NCI-H1048 (cell line): ENCODE measurements at places on chromosomes 1 and 21.

DNA sequence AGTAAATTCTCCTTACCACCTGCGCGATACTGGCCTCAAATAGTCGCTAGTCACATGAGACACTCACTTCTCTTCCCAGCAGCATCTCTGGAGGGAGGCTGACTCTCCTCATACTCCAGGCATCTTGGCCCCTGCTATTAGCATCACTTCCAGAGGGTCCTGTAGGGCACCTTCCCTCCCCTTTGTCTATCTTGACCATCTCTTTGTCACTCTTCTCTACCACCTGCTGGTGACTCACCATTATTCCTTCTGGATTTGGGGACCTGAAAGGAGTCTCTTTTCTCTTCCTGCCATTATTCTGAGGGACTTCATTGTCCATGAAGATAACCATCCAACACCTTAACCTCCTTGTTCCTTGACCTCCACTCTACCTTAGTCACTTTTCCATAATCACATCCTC, 31.7 kb upstream of the GPR37L1 start:
- no peak for DNase-seq

DNA sequence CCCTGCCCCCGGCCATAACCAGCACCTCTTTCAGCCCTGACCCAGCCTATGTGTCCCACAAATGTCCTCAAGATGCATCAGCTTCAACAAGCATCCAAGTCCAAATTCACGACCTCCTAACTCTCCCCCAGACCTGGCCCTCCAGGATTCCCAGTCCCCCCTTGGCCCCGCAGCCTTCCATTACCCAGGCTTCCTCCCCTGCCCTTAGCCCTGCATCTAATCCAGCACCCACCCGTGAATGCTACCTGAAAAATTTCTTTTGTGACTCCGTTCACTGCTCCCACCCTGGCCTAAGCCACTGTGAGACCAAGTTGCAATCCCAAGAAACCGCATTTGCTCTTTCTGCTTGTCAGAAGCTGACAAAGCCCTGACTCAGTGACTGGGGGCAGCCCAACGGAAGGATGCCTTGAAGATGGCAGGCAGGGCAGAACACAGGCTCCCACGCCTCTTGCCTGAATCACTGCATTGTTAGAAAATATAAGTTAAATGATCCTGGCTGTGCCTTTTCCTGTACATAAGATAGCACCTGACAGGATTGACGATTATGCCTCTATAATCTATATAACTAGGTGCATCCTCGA, 939 bp upstream of the MFAP2 start:
- DNase-seq, result no peak

- DNase-seq, result no peak
These were observed 6.9 kb upstream of the CDC42BPA start for GRCh38 chr1:227325156-227325555.

DNA sequence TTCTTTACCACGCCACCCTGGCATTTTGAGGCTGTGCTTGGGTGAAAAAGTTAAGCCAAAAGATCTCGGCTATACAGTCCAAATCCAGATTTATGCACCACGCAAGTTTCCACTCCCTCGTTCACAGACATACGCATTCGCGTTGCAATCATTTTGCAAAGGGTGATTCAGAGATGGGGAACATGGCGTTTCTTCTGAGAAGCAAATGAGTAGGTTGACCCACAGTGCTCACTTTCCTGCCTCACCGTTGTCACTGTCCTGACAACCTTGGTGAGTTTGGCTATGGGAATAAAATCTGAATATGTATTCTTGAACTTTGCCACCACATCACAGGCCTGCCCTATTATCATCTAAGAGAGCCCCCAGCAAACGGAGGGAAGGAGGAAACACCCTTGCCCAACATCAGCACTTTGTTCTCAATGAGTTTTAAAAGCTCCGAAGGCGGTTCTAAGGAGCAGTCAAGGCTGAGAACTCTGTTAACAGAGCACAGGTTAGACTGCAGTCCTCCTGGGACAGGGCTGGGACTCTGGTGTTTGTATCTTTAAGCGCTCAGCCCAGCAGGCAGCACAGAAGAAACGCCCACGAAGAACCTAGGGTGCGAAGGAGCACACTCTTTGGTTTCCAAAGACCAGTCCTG, 86.4 kb downstream of the RUNX1 start:
- no peak for DNase-seq

DNA sequence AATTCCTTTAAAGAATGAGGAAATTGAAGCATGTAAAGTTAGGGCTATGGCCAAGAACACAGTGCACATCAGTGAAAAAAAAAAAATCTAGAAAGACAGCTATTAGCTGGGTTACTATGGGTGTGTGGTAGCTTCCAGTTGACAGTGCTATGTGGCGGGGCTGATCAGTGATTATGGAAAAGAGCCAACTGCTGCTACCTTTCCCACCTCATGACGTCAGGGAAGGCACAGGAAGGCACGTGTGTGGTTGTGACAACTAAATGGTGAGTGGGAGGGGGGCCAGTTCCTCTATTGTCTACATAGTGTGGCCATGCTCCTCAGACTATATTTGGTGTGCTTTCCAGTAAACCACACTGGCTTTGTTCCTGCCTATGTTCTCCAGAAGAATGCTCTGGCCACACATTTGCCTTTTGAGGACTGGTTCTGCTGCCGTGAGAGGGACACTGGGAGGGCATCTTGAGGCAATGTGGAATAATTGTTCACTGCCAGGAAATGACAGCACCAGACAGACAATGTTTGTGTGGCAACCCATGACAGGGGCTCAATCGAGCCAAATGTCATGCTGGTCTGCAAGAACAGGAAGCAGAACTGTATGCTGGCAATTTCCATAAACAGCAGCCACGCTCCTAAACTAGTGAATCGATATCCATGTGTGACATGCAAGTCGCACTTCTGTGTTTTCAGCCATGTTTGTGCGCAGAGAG, 3.0 kb upstream of the SDE2 start:
- no peak for DNase-seq

- DNase-seq, result no peak
These were observed 16.1 kb upstream of the CHI3L1 start for GRCh38 chr1:203202431-203203245.

DNA sequence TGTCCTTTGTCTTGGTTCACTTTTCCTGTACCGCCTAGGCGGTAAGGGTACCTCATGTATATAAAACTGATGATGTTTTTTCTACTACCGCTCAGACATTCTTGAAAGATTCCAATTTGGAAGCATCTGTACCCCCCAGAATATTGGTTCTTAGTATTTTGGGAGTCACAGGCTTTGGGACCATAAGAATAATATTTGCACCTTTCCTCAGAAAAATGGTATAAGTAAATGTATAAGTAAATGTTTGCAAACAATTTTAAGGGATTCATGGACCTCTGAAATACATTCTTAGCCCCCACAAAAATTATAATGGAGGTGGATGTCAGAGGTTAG, 677 bp downstream of the SRP9 start:
- no peak for DNase-seq

DNA sequence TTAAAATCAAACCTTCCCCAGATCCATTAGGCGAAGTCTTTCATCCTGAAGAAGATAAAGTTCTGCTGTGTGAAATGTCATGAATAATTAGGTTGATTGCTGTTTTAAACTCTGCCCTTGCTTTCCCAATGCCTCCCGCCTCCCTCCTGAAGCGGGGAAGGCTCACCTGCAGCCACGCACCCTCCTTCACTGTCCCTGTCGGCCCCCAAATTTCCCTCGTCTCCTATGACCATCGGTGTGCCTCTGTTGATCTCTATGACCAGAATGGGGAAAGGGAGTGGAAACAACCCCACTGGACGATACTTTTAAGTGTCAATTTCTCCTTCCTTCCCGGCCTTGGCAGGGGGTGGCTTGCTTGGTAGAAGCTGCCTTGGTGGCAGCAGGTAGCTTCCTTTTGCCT, 35.1 kb downstream of the LHX4 start:
- DNase-seq, result no peak

DNA sequence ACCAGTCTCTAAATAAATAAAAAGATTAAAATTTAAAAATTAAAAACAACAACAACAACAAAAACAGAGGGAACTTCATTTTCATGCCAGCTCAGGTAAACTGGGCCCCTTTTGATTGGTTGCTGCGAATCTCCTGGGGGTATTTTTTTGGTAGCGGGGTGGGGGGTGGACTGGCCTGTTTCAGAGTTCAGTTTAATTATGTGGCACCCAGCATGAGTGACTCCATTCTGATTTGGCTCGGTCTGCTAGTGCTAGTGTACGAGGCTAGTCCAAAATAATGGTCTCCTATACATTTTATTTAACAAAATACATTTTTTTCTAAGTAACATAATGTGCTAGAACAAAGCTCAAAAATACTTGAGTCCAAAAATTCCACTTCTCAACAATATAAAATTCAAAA, 18.2 kb downstream of the PDIK1L start:
- no peak for DNase-seq

DNA sequence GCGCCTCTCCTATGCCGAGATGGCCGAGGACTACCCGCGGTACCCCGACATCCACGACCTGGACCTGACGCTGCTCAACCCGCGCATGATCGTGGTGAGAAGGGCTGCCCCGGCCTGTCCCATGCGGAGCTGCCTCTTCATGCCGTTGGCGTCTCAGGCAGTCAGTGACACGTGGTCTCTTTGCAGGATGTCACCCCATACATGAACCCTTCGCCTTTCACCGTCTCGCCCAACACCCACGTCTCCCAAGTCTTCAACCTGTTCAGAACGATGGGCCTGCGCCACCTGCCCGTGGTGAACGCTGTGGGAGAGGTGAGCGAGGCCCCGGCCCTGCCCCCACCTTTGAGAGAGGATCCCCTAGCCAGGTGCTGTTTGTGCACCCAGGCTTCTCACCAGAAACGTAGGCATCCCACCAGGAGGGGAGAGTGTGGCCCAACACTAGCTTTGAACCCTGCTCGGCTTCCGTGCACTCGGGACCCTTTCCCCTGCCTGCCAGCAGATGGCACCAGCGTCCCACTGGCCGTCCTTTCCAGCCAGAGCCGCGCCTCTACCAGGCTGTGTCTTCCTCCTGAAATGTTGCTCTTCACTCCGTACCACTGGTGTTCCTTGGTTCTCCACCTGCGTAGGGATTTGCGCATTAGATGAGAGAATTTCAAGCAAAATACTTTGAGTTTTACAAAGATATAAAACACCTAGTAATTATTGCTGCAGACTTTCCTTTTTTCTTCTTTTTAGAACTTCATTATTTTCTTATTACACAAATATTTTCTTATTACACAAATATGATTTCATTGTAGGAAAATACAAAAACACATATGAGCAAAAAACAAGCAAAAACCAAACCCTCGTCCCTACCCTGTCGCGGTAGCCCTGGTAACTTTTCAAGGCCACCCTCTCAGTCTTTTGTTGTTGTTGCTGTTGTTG, 9.0 kb downstream of the NPPA start:
- peak; percentile 50 for DNase-seq

DNA sequence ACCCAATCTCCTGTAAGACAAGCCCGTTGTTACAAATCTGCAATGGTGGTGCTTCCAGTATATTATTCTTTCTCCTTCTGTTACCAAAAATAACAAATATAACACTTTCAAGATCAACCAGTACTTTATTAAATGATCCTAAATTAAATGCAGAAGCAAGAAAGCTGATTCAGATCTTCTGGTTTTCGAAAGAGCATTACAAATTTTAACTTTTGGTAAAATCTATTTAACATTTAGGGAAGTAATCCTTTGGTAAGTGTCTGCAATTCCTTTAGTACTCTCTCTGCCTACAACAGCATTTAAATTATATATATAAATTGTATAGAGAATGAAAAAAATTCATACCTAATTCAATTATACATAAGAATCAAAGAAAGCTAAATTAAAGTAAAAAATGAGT, 198.6 kb upstream of the HMCN1 start:
- DNase-seq, result no peak

DNA sequence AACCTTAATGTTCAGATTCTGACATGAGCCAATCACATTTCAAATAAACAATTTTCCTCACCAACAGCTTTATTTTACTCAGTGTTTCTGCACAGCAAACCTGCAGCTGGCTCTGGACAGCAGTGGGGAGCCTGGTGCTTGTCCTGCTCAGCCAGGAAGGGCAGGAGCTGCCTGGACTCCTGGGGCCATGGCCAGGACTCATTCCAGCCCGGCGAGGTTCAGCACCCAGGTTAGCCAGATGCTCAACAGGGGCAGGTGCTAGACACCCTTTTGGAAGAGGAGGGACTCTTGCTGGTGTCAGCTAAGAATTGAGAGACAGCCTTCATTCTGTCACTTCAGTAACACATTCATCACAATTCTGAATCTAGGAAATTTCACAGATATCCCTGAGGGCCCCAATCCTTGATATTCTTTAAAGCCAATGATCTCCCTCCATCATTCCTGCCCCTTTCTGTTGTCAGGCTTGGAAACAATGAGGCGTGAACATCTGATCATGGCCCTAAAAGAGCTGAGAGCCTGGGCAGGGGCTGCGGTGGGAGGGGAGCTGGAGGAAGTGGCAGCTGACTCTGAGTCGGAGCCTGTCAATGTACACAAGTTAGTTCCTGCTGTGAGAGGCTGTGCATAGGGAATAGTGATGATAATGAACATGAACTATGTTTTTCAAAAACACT, 251.3 kb downstream of the SDCCAG8 start:
- DNase-seq, result no peak

DNA sequence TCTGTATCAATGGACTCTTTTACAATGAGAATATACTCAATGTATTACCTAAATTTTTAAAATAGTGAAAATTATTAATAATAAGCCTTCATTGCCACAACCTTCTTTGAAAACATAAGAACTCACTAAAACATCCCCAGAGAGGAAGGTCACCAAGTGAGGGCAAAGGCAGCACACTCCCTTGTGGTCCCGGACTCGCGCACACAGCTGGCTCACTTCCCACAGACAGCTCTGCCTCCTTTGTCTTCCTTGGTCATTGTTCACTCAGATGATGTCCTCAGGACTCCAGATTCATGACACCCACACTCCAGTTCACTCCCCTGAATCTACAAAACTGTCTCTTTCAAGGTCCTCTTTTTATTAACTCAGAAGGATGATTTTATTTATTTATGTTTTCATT, 19.2 kb upstream of the UBR4 start:
- no peak for DNase-seq

DNA sequence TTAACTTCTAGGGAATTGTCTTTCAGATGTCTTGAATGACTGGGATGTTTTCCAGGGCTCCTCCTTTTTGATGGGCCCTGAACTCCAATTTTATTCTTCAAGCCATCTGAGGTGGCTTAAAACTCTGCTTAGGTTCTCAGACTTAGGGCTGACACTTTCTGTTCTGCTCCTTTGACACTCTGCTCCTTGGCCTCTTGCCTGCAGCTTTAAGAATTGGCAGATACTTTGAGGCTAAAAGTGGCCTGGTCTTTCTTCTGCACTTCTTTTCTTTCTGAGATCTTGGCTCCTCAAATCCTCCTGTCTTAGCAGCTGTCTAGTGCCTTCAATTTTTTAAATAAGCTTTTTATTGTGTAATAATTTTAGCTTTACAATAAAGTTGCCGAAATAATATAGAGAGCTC, 294.6 kb downstream of the RPS6KC1 start:
- no peak for DNase-seq

DNA sequence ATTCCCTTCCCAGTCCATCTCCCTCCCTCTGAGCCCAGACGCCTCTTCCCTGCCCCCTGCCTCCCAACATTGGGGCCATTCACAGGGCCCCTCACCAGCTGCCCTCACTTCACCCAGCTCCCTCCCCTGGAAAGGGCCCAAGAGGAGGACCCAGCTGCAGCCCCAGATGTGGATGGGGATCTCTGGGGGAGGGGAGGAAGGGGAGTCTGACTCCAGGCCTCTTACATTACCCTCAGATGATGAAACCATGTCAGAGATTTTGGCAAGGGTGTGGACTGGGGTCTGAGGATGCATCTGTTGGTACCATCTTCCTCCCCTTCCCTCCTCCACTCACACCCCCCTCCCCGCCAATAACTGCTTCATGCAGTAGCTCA, 1.1 kb upstream of the KIF21B start:
- no peak for DNase-seq

GRCh38 chr1:232921381-232921780, 29.0 kb upstream of the NTPCR start:
- DNase-seq, result no peak

GRCh38 chr1:214417545-214418210, 133.7 kb downstream of the PTPN14 start:
- DNase-seq, result no peak
